ENCODE measurements at places on chromosomes 12 and 14.

GRCh38 chr12:78586790-78587189, 277.8 kb upstream of the SYT1 start:
- no peak for DNase-seq

DNA sequence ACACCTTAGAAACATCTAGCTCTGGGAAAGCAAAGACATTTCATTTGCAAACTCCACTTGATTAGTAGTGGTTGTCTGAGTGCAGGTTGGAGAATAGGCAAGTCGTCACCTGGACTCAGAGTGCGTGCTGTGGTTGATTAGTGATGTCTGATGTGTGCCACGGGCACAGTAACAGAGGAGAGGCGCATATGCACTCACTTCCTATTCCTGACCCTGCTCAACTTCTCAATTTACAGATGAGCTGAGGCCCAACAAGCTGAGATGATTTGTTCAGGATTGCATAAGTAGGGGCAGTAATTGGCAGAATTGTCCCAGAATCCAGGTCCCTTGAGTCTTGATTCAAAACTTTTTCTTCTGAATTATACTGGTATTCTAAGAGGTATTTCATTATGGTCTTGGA, 44.9 kb downstream of the ADCK1 start:
- DNase-seq = no peak

DNA sequence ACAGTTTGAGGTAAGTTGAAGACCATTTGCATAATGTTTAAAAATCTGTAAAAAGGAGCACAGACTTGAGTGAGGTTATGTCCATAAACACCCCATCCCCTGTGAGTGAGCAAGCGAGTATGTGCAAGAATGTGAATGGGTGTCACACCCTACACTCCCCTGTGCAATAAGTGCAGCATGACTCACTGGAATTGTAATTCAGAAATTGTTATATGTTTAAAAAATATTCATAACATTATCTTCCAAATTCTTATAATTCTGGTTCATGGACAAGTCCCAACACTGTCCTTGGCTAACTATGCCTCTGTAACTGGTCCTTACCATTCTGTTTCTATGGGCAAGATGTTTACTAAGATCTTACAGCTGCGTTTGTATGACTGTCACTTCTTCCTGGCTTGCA, 207.8 kb upstream of the FAR2 start:
- DNase-seq = no peak

- no peak for DNase-seq
Observed at GRCh38 chr12:71011261-71011660, 90.7 kb upstream of the PTPRR start.

DNA sequence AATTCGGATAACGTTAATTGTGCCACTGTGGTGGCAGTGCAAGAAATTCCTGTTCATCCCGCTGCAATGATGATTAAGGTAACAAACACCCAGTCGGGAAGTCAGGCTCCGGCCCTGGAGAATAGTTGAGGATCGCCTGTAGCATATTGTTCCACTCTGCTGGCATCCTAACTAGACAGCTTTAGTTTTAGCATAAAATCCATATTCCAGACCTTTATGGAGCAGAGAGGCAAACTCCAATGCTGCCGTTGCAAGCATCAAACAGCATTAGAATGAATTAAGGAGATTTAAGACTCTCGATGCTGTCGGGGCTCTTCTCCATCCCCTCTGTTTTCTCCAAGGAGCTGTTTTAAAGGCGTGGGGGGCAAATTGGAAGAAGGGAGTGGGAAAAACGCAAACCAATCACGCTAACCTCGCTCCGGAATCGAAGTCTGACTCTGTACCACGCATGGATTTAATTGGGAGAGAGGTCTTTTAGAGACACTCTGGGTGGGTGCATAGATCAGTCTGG, 660.4 kb downstream of the VRK1 start:
- DNase-seq = no peak

Measured in stimulated activated CD4-positive, alpha-beta T cell treated with anti-CD3 and anti-CD28 coated beads, TNF-alpha, amount 100 ng/mL, for 48 hours (primary cell).